ENCODE measurements at places on chromosomes 5 and 9.

- no peak for DNase-seq
These were observed 21.0 kb downstream of the SNX30 start for GRCh38 chr9:112771359-112772214.

DNA sequence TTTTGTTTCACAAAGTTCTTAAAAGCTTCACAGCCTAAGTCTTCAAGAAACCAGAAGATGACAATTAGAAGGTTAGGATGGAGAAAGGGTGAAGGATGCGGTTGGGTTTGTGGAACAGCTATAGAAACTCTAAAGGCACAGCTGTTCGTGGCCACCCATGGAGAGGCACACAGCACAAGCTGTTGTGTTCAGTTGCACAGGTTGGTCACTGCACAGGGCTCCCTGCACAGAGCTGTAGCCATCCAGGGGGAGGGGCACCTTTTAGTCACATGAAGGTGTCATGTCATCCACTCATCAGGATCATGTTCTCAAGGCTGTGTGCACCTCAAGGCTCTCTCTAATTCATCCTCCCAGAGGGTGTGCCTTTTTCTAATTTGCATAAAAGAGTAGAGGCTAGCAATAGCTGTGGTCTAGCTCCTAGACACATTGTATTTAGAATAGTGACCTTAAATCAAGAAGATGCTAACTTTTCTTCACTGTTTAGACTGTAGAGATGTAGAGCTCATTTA lies 5.0 kb upstream of the RASGRF2 start:
- DNase-seq, result no peak

DNA sequence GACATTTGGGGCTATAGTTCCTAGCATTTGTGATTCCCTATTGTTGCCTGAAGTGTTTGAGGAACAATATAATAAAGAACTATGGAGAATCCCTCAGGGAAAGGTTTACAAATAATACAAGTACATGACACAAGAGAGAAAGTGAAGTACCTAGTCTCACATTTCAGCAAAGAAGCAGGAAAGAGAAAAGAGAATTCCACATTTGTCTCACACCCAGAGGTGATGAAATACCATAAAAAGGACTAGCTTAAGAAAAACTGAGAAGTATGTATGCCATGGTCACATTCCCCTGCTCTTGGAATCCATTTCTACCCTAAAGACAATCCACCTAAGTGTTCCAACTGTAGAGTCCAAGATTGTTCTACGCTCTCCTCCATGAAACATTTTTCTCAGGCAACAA lies 79.0 kb upstream of the TARS1 start:
- DNase-seq, result no peak

DNA sequence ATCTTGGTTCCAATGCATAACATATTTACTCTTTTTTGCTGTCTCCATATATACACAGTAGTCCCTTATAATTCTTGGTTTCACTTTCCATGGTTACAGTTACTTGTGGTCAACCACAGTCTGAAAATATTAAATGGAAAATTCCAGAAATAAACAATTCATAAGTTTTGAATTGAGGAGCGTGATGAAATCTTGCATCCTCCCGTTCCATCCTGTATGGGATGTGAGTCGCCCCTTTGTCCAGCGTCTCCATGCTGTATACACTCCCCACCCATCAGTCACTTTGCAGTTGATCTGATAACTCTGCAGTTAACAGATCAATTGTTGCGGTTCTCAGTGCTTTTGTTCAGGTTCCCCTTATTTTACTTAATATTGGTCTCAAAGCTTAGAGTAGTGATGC lies 11.5 kb upstream of the FAF2 start:
- DNase-seq, result peak; percentile 29

DNA sequence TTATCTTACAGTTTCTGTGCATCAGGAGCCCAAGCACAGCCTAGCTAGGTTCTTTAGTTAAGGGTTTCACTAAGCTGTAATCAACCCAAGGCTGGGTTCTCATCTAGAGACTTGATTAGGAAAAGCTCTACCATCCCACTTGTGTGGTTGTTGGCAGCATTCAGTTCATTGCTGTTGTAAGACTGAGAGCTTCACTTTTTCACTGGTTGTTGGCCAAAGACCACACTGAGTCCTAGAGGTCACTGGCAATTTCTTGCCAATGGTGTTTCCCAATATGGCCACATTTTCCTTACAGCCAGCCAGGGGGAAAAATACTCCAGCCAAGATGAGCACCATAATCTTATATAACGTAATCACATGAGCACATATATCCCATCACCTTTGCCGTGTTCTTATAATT lies 74.3 kb downstream of the SMIM15 start:
- DNase-seq, result no peak

- DNase-seq, result no peak
These were observed 66.9 kb downstream of the SYK start for GRCh38 chr9:90868555-90868954.

DNA sequence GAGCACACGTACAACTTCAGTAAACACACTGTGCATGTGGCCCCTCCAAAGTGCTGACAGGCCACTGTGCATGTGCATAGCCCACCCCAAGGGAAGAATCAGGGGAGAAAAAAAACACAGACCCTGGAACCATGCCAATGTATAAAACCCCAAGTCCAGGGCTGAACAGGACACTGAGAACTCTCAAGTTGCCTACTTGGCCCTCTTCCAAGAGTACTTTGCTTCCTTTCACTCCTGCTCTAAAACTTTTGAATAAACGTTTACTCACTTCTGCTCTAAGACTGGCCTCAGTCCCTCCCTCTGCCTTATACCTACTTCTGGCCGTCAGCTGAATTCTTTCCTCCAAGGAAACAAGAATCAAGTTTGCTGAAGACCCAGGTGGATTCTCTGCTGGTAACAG lies 77.7 kb upstream of the NFIB start:
- DNase-seq, result no peak

DNA sequence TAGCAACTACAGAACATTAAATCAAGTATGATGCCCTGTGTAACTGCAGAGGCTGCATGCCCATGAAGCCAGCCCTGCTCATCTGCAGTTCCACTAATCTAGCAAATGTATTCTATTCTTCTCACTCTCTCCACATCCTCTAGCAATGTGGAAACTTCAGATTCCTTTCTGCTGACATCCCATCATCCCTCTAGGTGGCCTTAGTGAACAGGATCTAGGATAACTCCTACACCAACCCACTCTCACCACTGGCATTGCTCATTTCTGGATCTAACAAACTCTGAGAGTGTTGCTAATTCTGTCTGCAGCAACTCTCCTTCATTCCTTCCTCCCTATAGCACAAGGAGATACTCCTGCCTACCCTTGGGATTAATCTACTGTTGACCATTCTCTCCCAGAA lies 80.8 kb downstream of the FAM81B start:
- DNase-seq, result no peak

DNA sequence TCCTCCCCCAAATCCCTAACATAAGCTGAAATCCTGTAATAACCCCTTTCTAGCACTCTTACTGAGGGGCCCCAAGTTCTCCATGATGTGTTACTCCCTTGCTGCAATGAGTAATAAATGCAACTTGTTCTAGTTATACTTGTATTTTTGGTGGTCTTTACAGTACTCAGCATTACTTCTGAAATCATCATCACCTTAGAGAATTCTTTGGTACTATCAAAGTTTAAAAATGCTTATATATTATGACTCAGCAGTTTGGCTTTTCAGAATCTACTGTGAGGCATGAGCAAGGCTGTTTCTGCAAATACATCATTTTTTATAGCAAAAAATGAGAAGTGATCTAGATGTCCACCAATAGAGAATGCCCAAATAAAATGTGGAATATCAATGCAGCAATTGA lies 20.7 kb upstream of the ROPN1L start:
- DNase-seq, result no peak

DNA sequence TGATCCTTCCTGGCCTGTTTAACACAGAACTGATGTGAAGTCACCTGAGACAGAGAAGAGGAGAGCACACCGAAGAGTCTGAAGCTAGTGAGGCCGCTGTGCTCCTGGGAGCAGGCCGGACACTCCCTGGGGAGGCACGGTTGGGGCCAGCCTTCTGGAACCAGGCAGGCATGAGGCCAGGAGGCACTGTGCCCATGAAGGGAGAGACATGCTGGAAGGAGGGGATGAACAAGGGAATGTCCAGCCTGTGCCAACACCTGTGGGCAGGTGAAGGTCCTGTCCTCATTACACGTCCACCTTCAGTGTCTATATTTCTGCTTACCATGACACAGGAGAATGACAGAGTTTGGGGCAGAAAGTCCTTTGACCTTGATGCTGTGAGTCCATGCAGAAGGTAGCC lies 183.8 kb upstream of the S1PR3 start:
- no peak for DNase-seq

- DNase-seq, result no peak
These were observed 3.7 kb upstream of the SVEP1 start for GRCh38 chr9:110583237-110583636.

DNA sequence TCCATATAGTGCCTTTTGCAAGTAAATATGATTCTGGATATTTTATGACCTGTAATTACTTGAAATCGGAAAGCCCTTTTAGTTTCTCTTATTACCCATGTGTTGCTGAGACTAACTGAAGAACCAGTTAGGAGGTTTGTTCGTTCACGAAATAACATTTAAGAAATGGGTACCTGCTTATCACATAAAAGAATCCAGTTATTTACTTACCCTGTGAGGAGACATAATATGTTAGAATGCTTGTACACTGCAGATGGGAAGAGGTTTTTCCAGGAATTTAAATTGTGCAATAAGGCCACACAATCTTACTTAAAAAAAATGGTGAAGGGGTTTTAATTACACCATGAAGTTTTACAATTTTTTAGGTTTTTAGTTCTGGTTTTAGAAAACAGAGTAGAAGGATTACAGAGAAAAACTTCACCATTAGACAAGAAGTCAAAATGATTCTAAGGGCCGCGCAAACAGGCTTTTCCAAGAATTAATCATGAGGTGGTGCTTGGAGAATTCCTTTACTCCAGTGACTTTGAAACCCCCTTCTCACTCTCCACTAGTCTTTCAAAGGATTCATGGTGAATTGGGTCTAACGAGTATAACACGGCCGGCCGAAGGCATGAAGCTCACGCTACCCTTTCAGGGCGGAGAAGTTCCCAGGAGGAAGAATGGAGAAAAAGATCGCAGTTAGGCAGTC lies 1.1 kb upstream of the PTGER4 start:
- DNase-seq, result no peak

GRCh38 chr5:176366232-176366894 lies 1.1 kb downstream of the ARL10 start:
- no peak for DNase-seq

DNA sequence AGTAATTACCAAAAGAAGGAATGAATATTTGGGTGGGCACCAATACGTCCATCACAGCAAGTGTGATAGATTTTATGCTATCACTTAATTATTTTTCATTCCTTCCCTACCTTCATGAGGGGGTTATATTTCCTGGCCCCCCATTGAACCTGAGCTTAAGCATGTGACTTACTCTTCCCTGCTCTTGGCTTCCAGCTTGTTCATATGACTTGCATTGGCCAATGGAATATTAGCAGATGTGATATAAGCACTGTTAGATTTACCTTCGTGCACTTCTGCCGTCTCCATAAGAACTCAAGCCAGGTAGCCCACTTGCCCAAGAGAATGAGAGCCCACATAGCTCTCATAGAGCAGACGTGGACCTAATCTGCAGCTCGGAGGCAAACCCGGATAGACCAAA lies 99.1 kb upstream of the SMARCA2 start:
- DNase-seq, result no peak

DNA sequence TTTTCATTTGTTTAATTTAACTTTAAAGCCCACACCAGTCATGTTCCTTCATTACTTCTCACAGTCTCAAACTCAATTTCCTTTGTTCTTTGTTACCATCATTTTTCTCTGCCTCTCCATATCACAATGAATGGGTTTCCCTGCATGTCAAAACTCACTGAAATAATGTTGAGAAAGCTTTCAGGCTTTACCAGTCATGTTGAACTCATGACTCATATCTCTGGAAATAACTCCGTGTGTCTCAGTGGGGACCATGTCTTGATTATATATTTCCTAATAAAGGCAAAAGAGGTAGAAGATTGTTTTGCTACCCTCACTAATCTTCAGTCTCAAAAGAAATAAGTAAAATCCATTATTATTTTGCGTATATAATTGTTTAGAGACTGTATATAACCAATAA lies 231.2 kb downstream of the CHSY3 start:
- DNase-seq, result no peak

DNA sequence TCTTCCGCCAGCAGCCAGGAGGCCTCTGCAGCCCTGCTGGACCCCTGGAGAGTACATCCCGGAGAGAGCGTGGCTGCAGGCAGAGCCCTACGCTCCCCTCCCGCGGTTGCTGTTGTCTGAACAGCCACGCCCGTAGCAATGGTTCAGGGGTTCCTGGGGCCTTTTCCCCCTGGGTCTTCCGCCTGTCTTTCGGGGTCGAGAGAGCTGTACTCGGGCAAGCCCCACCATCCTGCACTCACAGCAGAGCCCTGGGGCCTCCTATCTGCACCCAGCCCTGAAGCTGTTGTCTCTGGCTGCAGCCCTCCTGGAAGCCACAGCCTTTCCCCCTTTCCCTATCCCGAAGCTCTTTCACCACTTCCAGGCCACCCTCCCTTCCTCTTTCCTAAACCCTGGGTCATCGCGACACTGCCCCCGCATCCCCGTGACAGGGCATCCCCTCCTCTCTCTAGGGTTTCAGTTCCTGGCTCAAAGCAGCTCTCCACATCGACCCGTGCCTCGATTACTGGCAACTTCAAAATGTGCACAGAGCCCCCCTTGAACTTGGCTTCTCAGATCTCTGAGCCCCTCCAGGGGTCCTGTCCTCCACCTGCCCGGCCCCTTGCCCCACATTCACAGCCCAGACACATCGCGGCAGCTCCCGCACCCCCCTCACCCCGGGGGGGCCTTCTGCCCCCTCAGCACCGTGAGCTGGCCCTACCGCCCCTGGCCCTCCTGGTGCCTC lies 43.9 kb upstream of the CEP72 start:
- DNase-seq, result peak; percentile 5

Measured in activated CD4-positive, alpha-beta memory T cell treated with anti-CD3 and anti-CD28 coated beads for 36 hours (primary cell).